GF-D8 (cell line): ENCODE measurements at places on chromosomes 12 and 14.

GRCh38 chr12:74586251-74586650 lies 48.6 kb downstream of the ATXN7L3B start:
- DNase-seq: no peak

- no peak for DNase-seq
Measured at GRCh38 chr12:120263748-120264085, 1.8 kb downstream of the PXN start.

GRCh38 chr14:105897725-105898113 lies 371.3 kb downstream of the TMEM121 start:
- no peak for DNase-seq

DNA sequence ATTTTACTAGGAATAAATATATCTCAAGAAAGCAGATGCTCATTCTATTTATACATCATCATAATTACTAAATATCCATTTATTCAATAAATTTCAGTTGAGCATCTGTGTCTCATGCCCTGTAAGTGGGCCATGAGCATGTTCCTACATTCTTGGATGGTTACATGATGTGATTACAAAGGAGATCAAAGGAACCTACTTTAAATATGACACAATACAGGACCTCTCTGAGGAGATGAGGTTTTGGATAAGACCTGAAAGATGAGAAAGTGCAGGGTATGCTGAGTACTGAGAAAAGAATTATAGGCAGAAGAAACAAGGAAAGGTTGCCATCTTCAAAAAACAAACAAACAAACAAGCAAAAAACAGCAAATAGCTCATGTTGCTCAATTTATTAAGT lies 105.4 kb upstream of the CNTN1 start:
- no peak for DNase-seq

DNA sequence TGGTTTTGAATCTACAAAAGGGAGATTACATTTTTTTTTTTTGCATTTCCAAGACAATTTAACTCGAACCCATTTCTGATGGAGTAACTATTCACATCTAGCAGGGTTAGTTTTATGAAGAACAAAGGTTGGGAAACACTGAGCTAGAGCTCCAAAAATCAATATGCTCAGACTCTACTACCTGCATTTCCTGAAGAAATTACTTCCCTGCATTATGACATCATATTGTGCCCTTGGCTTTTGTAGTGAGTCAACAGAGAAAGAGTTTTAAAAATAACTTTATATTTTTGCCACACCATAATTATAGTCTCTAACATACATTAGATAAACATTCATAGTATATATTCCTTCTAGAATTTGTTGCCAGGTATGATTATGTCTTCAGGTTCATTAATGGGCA lies 14.8 kb downstream of the GRIP1 start:
- no peak for DNase-seq

- no peak for DNase-seq
Measured at GRCh38 chr14:73289308-73289707, 52.0 kb downstream of the PAPLN start.

GRCh38 chr14:75456069-75456996 lies 28.5 kb downstream of the JDP2 start:
- DNase-seq: no peak

DNA sequence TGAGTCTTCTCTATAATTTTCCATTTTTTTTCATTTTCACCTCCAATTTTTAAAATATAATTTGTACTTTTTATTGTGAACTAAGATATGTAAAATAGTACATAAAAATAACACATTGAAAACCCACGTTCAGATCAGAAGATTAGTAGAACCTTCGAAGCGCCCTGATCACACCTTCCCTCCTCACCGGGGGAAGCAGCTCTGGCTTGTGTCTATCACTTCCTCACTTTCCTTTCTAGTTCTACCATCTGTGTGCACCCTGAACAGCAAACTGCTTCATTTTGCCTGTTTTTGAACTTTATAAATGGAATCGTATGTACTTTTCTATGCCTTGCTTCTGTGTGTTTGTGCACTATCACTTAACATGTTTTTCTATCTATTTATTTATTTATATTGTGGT lies 11.8 kb upstream of the CD27 start:
- DNase-seq: no peak

GRCh38 chr14:92551044-92551841 lies 37.7 kb downstream of the RIN3 start:
- no peak for DNase-seq

- no peak for DNase-seq
Measured at GRCh38 chr12:85814071-85814470, 22.1 kb downstream of the RASSF9 start.

DNA sequence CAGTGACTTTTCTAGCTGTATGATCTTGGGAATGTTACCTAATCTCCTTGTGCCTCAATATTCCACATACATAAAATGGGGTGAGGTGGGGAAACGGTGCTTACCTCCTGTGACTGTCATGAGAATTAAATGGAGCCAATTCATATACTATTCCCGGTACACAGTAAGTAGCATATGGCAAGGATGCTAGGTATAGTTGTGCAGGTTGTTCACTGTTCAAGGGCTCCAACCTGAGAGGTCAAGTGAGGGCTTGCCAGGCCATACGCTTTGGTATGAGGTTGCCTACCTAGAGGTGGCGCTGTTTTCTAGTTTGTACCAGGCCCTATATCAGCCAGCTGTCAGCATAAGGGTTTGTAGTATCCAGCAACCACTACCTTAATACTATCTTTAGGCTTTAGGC lies 3.6 kb upstream of the BATF start:
- DNase-seq: no peak
